Activated T-helper 1 cell treated with anti-CD3 and anti-CD28 coated beads, Interleukin-12 subunit alpha, Interleukin-12 subunit beta, Interleukin-2, Interleukin-4 antibody, amounts not matched to agents 30 ng/mL and 10 ng/mL and 1 ng/mL, durations not matched to agents 14 hours and 24 hours and 36 hours (primary cell): ENCODE measurements at places on chromosomes 3 and 15.

GRCh38 chr3:11768604-11769003 is 78.1 kb downstream of the TAMM41 start:
- no peak for DNase-seq

DNA sequence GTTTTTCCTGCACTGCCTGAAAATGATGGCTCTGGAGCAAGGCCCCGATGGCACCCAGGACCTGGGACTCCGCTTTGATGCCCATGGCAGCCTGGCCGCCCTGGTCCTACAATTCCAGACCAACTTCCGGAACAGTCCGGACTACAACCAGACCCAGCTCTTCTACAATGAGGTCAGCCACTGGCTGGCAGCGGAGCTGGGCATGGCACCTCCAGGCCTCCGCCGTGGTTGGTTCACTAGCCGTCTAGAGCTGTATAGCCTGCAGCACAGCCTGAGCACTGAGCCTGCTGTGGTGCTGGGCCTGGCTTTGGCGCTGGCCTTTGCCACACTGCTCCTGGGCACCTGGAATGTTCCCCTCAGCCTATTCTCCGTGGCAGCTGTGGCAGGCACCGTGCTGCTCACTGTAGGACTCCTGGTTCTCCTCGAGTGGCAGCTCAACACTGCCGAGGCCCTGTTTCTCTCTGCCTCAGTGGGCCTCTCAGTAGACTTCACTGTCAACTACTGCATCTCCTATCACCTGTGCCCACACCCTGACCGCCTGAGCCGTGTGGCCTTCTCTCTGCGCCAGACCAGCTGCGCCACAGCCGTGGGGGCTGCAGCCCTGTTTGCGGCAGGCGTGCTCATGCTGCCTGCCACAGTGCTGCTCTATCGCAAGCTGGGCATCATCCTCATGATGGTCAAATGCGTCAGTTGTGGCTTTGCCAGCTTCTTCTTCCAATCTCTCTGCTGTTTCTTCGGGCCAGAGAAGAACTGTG is 10.9 kb downstream of the DISP2 start:
- DNase-seq, result no peak

- DNase-seq, result no peak
Observed at GRCh38 chr3:47895241-47895640, 92.3 kb downstream of the DHX30 start.

GRCh38 chr15:70810916-70811578 is 42.9 kb downstream of the LARP6 start:
- no peak for DNase-seq

- DNase-seq, result no peak
Observed at GRCh38 chr3:50484722-50485121, 18.7 kb downstream of the CACNA2D2 start.

DNA sequence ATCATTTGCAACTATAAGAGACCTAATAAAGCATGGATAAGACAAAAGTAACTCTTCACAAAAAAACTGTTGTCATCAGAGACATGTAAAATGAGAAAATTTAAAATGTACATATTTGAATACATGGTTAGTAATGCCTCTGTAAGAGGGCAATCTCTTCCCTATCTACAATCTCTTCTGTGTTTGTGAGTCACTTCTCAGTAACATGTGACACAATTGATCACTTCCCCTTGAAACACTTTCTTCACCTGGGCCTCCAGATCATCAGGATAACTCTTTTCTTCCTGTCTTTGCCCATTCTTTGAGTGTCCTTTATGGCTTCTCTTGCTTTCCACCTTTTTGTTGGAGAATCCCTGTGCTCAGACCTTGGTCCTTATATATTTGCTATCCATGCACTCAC is 50.4 kb downstream of the TFDP2 start:
- no peak for DNase-seq

- DNase-seq, result no peak
Observed at GRCh38 chr3:137509354-137510045, 254.6 kb upstream of the SOX14 start.

DNA sequence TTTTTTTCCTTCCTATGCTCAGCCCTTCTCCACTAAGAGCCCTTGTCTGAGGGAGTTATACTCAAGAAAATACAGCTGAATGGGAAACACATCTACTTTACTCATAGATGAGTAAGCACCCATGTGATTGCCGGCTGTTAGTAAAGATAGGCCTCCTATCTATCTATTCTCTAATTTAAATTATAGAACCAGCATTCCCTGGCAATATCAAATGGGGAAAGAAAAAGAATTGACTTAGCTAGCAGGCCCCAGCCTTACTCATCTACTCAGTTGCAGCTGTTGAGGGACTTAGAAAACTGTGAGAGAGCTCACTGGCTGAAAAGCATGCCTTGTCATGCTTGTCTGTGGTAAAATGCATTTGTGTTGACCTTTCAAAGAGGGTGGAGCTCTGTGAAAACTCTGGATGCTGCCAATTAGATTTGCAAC is 116.9 kb upstream of the LRRFIP2 start:
- no peak for DNase-seq

DNA sequence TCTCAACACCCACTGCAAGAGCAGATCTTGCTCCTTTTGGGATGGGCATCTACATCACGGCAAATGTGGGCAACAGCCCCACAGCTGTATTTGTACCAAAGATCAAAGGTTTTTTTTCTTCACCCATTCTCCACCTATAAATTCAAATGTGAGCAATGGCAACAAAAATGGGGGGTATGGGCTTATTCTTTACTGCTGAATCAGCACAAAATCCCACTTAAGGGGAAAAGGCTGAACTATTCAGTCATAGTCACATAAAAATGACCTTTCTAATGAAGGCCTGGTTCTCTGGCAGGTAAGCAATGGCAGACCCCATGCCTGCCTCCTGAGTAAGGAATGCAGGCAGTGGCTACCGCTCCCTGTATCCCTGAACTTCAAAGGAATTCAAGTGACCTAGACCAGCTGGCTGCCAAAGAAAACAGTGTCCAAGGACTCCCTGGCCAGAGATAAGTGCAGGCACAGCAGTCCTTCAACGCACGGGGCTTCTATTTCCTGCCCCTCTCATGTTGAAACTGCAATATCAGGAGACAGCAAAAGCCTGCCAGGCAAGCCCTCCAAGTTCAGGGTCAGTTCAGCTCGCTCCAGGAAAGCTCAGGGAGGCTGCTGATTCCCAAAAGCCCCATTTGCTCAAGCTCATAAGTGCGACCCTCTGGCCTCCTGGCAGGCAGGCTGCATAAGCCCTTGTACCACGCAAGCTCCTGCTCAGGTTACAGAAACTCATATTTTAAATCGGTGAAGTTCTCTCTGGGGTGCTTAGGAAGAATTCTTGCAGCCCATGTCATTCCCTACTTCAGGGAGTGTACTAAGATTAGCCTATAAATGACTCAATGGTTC is 134.1 kb downstream of the PDZRN3 start:
- no peak for DNase-seq

- no peak for DNase-seq
Observed at GRCh38 chr3:177934001-177934891, 602.0 kb upstream of the KCNMB2 start.

- DNase-seq, result no peak
Observed at GRCh38 chr3:149736175-149736952, 15.9 kb downstream of the COMMD2 start.

GRCh38 chr15:100968050-100968966 is 49.2 kb downstream of the LRRK1 start:
- no peak for DNase-seq

GRCh38 chr3:194382892-194383223 is 13.3 kb upstream of the LRRC15 start:
- no peak for DNase-seq

DNA sequence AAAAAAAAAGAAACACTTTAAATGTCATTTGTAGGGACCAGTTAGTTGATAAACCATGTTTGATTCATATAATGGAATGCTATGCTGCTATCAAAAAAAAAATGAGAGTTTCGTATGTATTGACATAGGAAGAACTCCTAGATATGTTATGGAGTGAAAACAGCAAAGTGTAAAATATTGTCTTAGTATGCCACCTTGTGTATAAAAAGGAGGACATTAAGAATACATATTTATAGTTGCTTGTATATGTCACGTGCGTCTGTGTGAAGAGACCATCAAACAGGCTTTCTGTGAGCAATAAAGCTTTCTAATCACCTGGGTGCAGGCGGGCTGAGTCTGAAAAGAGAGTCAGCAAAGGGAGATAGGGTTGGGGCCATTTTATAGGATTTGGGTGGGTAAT is 39.5 kb downstream of the KBTBD8 start:
- no peak for DNase-seq

DNA sequence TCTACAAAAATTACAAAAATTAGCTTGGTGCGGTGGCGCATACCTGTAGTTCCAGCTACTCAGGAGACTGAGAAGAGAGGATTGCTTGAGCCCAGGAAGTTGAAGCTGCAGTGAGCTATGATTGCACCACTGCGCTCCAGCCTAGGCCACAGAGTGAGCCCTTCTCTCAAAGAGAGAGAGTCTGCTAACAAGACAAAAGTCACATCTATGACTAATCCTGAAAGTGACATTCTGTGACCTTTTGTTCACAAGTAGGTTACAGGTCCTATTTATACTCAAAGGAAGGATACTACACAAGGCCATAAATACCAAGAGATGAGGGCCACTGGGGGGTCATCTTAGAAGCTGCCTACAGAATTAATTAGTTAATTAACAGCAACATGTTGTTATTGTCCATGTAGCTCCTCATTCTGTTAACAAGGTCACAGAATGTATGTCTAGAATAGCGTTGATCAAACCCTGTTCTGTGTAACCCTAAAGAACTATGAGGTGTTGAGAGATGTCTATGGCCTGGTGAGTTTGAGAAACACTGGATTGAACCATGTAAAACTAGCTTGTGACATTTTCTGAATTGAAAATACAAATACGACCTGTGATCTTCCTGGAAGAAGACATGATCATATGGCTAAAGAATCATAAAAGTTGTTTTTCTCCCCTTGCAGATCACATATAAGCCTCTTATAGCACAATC is 97.0 kb downstream of the SAMMSON start:
- DNase-seq, result no peak

GRCh38 chr3:96267577-96267976 is 546.8 kb upstream of the EPHA6 start:
- no peak for DNase-seq

GRCh38 chr3:41265011-41265545 is 65.8 kb downstream of the CTNNB1 start:
- DNase-seq, result no peak

GRCh38 chr3:26237036-26237682 is 385.4 kb upstream of the LRRC3B start:
- no peak for DNase-seq

GRCh38 chr15:80850941-80851451 is 71.8 kb downstream of the CEMIP start:
- no peak for DNase-seq

GRCh38 chr3:194270627-194271459 is 80.3 kb downstream of the CPN2 start:
- DNase-seq, result no peak

GRCh38 chr15:35583863-35584528 is 38.0 kb upstream of the DPH6 start:
- no peak for DNase-seq

- DNase-seq, result no peak
Observed at GRCh38 chr15:66440501-66440900, 53.8 kb downstream of the MAP2K1 start.

DNA sequence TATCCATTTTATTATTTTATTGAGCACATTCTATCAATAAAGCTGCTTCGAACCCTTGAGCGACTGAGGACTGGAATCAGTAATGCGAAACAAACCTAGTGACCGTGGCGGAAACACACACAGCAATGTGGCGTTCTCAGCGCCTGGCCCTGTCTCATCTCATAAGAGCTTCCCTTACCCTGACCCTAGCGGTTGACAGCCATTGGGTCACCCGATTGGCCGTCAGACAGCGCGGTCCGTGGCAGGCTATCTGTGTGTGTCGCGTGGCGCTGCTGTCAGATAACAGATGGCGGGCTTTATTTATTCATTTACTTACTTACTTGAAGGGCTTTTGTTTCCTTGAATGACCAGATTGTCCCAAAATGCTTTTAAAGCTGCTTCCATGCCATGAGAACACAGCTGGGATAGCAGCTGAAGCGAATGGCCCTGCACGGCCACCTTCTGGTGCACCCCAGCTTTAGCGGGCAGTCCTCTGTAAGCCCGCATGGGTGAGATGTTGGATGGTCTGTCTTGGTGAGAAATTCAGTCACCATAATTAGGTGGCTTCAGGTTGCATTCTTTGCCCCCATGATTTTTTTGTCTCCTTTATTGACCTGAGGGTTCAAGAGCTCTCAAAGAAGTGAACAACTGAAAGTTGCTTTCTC is 215.5 kb upstream of the BHLHE40 start:
- no peak for DNase-seq

DNA sequence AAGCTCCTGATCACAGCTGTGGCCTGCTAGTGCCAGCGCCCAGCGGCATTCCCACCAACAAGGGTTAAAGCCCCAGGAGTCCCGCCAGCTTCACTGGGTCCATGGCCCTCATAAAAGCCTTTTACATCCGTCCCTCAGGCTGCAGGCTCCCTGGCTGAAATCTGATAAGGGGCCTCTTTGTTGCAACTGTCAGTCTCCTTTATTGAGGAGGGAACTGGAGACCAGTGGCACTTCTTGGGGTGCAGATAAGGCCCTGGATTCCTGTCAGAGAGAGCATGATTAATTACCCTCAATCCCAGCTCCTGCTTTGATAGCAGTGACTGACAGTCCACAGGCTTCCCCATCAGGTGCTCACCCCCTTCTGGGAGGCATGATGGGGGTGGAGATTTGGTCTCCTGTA is 30.9 kb upstream of the CLK3 start:
- DNase-seq, result no peak

GRCh38 chr15:98439523-98439942 is 208.8 kb upstream of the IGF1R start:
- DNase-seq, result no peak

DNA sequence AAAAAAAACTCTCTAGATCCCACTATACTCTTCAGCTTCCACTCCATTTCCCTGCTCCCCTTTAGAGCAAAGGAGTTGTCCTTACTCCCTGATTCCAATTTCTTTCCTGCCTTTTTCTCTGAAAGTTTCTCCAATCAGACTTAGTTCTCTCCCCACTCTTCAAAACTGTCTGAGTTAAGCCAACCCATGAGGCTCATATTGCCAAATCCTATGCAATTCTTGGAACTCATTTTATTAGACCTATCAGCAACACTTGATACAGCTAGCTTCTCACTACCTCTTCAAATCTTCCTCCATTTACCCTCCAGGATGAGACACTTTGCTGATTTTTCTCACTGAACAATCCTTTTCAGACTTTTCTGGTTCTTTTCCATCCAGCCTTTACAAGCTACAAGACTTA is 233.1 kb downstream of the THRB start:
- no peak for DNase-seq

GRCh38 chr15:41927536-41927935 is 33.7 kb upstream of the SPTBN5 start:
- no peak for DNase-seq

- DNase-seq, result no peak
Observed at GRCh38 chr3:98563661-98564281, 29.6 kb downstream of the CPOX start.
